ENCODE measurements at places on chromosomes 13 and 19. TPM values are rescaled to one million over a fixed set of nuclear protein-coding genes. Genes with fewer than 3 reads are reported as not detected.
A peak's percentile ranks its signal among the peaks of the same experiment; 100 is the strongest.

GRCh38 chr19:39218230-39219007 lies 14.4 kb upstream of the SYCN start:
- DNase-seq = no peak

- no peak for DNase-seq
Measured at GRCh38 chr19:18815673-18816072, 16.1 kb upstream of the UPF1 start.

DNA sequence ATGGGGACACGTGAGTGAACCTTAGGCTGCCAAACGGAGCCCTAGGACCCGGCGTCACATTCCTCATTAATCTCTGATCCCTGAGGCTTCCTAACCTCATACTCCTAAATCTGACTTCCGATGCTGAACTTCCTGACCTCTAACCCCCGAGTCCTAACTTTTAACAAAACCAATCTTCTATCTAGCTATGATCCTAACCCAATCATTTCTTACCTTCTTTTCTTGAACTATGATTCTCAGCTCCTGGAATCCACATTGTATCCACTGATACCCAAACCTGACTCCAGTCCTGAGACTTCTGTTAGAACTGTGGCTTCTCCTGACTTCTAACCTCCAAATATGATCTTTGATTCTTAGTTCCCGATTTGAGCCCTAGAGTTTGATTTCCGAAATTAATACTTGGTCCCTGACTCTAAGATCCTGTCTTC lies 447 bp downstream of the NFKBIB start:
- DNase-seq = no peak

DNA sequence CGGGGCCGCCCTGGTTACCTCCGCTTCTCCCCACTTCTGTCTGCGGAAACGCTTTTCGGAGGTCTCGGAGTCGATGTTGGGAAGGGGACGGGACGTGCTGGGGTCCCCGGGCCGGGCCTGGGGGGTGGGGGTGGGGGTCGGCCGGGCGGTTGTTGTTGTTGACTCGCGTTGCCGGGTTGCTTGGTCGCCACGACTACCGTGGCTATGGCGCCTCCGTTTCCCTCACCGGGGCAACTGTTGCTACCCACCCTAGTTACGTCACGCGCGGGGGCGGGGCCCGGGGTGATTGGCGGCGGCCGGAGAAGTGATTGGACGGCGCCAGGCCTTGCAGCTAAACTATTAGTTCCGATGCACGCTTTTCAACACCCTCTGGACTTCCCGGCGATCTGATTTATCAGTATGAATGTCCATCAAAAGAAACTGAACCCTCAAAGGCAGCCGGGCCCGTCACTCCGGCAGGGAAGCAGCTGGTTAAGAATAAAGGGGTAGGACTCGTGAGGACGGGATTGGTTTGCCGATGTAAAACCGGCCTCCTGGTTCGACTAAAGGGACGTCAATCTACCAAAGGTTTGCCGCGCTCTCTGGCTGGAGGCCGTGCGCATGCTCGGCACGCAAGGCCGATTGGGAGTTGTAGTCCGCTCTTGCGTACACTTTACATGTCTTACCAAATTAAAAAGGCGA lies at the start of gene RFX1:
RFX1 (minus strand) TSS at position 236 of the 681 bp plus-strand sequence. CDS start 12,477 bp downstream, outside the sequence.
- peak; percentile 100 for DNase-seq

DNA sequence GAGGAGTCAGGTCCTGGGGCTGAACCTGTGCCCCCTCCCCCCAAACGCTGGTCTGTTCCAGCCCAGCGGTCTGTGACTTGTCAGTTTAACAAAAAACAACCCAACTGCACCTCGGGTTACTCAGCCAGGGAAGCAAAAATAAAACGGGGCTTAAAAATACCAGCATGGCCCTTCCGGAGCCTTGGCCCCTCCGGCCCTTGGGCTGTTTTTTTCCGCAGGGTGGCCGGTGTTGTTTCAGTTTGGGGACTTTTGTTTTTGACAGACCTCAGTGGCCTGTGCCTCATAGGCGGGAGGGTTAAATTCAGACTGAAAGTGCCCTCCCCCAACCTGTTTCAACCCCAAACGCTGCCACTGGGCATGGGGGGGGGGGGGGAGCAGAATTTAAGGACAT lies 4.0 kb downstream of the TCF3 start:
- no peak for DNase-seq

GRCh38 chr19:14502334-14503092 lies 6.6 kb upstream of the GIPC1 start:
- no peak for DNase-seq

- no peak for DNase-seq
Measured at GRCh38 chr19:39710333-39710890, 6.1 kb downstream of the LGALS14 start.

DNA sequence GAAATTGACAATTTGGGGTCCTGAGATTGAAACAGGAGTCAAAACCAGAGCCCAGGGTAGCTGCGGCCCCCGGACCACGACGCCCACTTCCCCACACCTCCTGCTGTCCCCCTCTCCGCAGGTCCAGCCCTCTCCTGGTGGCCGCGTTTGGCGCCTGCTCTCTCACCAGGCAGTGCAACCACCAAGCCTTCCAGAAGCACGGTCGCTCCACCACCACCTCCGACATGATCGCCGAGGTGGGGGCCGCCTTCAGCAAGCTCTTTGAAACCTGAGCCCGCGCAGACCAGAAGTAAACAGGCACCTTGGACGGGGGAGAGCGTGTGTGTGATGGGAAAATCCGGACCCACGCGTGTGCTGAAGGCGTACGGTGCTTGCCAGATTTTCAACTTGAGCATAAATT lies 22.9 kb downstream of the NAXD start:
- no peak for DNase-seq

Gene TEAD2
- 39.9 TPM for total RNA-seq

Gene LRRC4B
- total RNA-seq = 0.81 TPM

Gene STOML3
- total RNA-seq = not detected
